ENCODE measurements at places on chromosomes 3 and 15.

- no peak for DNase-seq
- H3K27me3 ChIP-seq, result no peaks in the 10 kb centered on the region
- H3K4me1 ChIP-seq, result peaks cover 11% of the 10 kb centered on the region
- no peak overlapping the region for H3K27ac ChIP-seq
- H3K36me3 ChIP-seq, result no peaks in the 10 kb centered on the region
These were observed 130.8 kb downstream of the UACA start for GRCh38 chr15:70632491-70633102.

GRCh38 chr3:112121577-112122547, 11.2 kb downstream of the GCSAM start:
- no peak for DNase-seq
- H3K27me3 ChIP-seq, result no peaks in the 10 kb centered on the region
- no peak overlapping the region for H3K4me3 ChIP-seq
- no peak overlapping the region for H3K27ac ChIP-seq
- H3K4me1 ChIP-seq, result no peaks in the 10 kb centered on the region
- no peaks in the 10 kb centered on the region for H3K36me3 ChIP-seq

- peaks cover 18% of the 10 kb centered on the region for H3K4me1 ChIP-seq
- no peak overlapping the region for H3K4me3 ChIP-seq
- H3K36me3 ChIP-seq, result no peaks in the 10 kb centered on the region
- no peak for DNase-seq
- H3K27ac ChIP-seq, result peak overlapping the region; percentile 55
- H3K27me3 ChIP-seq, result no peaks in the 10 kb centered on the region
These were observed 65.4 kb downstream of the FBN1 start for GRCh38 chr15:48579945-48580671.

GRCh38 chr3:52774901-52775864, 2.2 kb upstream of the ITIH1 start:
- H3K27ac ChIP-seq, result no peak overlapping the region
- H3K4me3 ChIP-seq, result no peak overlapping the region
- no peaks in the 10 kb centered on the region for H3K27me3 ChIP-seq
- peaks cover 4% of the 10 kb centered on the region for H3K4me1 ChIP-seq

GRCh38 chr3:128548021-128548420, 55.0 kb upstream of the GATA2 start:
- H3K27me3 ChIP-seq, result no peaks in the 10 kb centered on the region
- no peak overlapping the region for H3K4me3 ChIP-seq
- peaks cover 48% of the 10 kb centered on the region for H3K4me1 ChIP-seq
- DNase-seq, result no peak

GRCh38 chr3:123344175-123344906, 104.5 kb downstream of the ADCY5 start:
- H3K4me1 ChIP-seq, result no peaks in the 10 kb centered on the region
- no peak overlapping the region for H3K4me3 ChIP-seq
- DNase-seq, result no peak
- H3K27ac ChIP-seq, result no peak overlapping the region
- H3K36me3 ChIP-seq, result no peaks in the 10 kb centered on the region
- no peaks in the 10 kb centered on the region for H3K27me3 ChIP-seq

- no peak for DNase-seq
- H3K4me3 ChIP-seq, result no peak overlapping the region
- no peak overlapping the region for H3K27ac ChIP-seq
- no peaks in the 10 kb centered on the region for H3K27me3 ChIP-seq
These were observed 18.8 kb upstream of the SATB1 start for GRCh38 chr3:18443665-18444594.

GRCh38 chr3:134083626-134084241, 54.0 kb upstream of the SLCO2A1 start:
- no peak for DNase-seq
- no peaks in the 10 kb centered on the region for H3K27me3 ChIP-seq
- no peak overlapping the region for H3K4me3 ChIP-seq

- H3K4me3 ChIP-seq, result peak overlapping the region; percentile 67
- peak; percentile 34 for DNase-seq
- peak overlapping the region; percentile 80 for H3K27ac ChIP-seq
- H3K27me3 ChIP-seq, result no peaks in the 10 kb centered on the region
- H3K36me3 ChIP-seq, result peaks cover 3% of the 10 kb centered on the region
These were observed 1.3 kb upstream of the TWF2 start for GRCh38 chr3:52240059-52240885.

- H3K4me1 ChIP-seq, result no peaks in the 10 kb centered on the region
- H3K4me3 ChIP-seq, result no peak overlapping the region
- H3K27me3 ChIP-seq, result no peaks in the 10 kb centered on the region
- no peaks in the 10 kb centered on the region for H3K36me3 ChIP-seq
- DNase-seq, result no peak
These were observed 3.0 kb upstream of the TFDP2 start for GRCh38 chr3:142152384-142152783.

DNA sequence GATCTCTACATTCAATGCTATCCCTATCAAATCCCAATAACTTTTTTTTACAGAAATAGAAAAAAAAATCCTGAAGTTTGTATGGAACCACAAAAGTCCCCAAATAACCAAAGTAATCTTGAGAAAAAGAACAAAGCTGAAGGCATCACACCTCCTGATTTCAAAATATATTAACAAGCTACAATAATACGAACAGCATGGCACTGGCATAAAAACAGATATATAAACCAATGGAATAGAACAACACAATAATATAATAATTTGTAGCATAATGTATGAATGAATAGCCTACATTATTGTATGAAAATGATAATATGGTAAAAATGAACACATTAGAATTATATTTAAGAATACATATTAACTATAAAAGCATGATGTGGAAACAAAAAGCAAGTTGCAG, 76.7 kb upstream of the TMC3 start:
- no peaks in the 10 kb centered on the region for H3K36me3 ChIP-seq
- no peaks in the 10 kb centered on the region for H3K27me3 ChIP-seq
- no peaks in the 10 kb centered on the region for H3K4me1 ChIP-seq
- no peak overlapping the region for H3K4me3 ChIP-seq
- H3K27ac ChIP-seq, result no peak overlapping the region

DNA sequence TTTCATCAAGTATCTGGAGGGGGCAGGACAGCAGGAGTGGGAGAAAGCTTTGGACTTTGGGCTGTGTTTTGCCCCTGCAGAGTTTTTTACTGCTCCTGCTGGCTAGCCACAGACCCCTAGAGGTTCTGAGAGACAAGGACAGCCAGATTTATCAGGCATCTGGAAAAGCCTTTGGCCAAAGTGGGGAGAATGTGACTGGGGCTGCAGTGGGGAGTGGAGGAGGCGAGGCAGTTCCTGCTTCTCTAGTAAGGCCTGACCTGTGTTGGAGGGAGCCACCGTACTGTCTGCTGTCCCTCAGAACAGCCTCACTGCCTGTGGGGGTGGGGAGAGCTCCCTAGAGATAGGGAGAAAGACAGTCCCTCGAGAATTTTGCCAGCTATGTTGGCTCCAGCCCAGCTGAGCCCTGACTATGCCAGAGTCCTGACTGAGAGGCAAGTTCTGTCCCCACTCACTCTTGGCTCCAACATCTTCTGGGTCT, 2.2 kb downstream of the ALPK3 start:
- no peak overlapping the region for H3K27ac ChIP-seq
- H3K27me3 ChIP-seq, result no peaks in the 10 kb centered on the region
- peaks cover 24% of the 10 kb centered on the region for H3K4me1 ChIP-seq

- H3K27me3 ChIP-seq, result no peaks in the 10 kb centered on the region
- peaks cover 49% of the 10 kb centered on the region for H3K4me1 ChIP-seq
- no peak overlapping the region for H3K27ac ChIP-seq
- H3K4me3 ChIP-seq, result no peak overlapping the region
- DNase-seq, result no peak
- peaks cover 18% of the 10 kb centered on the region for H3K36me3 ChIP-seq
These were observed 9.3 kb downstream of the FOXL2 start for GRCh38 chr3:138937690-138938055.

- no peaks in the 10 kb centered on the region for H3K4me1 ChIP-seq
- DNase-seq, result no peak
- H3K4me3 ChIP-seq, result no peak overlapping the region
- H3K36me3 ChIP-seq, result no peaks in the 10 kb centered on the region
- peaks cover 13% of the 10 kb centered on the region for H3K27me3 ChIP-seq
These were observed 72.8 kb upstream of the IQSEC1 start for GRCh38 chr3:13145826-13146642.

DNA sequence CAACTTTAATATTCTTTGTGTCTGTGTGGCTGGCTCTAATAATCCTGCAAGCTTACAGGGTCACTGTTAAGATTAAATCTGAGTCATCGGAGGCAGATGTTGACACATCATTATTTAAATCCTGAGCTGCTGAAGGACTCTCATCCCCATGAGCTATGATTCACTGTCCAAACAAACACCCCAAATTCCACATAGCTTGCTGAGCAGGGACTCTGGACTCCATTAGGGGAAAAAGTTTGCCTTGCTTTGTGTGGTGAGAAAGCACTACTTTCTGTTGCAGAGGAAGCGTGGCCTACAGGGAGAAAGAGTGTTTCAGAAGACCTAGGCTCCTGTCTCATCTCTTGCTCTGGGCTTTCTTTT, 213.7 kb downstream of the PDCD6IP start:
- H3K27me3 ChIP-seq, result no peaks in the 10 kb centered on the region
- no peaks in the 10 kb centered on the region for H3K36me3 ChIP-seq
- H3K4me1 ChIP-seq, result peaks cover 9% of the 10 kb centered on the region
- DNase-seq, result peak; percentile 31
- no peak overlapping the region for H3K4me3 ChIP-seq
- no peak overlapping the region for H3K27ac ChIP-seq

GRCh38 chr3:155525324-155525833, 219.5 kb downstream of the PLCH1 start:
- H3K36me3 ChIP-seq, result no peaks in the 10 kb centered on the region
- no peaks in the 10 kb centered on the region for H3K27me3 ChIP-seq
- no peaks in the 10 kb centered on the region for H3K4me1 ChIP-seq
- no peak overlapping the region for H3K4me3 ChIP-seq
- DNase-seq, result no peak

DNA sequence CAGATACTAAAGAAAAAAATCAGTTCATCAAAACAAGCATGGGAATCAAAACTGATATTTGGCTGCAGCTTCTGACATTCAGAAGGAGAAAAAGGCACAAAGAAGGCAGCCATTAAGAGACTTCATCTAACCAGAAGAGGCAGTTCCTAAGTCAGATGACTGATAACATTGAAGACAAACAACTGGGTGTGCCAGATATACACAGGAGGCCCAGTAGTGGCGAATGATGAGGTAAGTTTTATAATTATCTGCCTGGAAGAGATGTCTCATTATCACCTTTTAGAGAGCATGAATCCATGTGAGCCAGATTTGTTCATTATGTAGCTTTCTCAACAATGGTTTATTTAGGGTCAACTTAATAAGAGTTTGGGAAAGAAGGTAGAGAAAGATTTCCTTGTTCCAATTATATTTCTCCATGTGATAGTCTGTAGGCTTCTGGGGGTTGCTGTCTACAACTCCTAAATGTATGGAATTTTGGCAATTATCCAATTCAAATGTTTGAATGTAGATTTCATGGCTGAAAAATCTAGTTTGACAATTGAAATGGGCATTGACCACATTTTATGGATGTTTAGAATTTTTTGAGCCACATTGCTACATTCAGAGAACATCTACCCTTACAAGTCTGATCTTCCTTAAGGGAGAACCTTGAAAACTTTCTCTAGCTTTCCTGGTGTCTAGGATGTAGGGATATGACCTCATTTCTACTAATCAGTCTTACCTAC, 50.4 kb upstream of the RASGRF1 start:
- no peaks in the 10 kb centered on the region for H3K4me1 ChIP-seq
- DNase-seq, result no peak
- no peak overlapping the region for H3K4me3 ChIP-seq

DNA sequence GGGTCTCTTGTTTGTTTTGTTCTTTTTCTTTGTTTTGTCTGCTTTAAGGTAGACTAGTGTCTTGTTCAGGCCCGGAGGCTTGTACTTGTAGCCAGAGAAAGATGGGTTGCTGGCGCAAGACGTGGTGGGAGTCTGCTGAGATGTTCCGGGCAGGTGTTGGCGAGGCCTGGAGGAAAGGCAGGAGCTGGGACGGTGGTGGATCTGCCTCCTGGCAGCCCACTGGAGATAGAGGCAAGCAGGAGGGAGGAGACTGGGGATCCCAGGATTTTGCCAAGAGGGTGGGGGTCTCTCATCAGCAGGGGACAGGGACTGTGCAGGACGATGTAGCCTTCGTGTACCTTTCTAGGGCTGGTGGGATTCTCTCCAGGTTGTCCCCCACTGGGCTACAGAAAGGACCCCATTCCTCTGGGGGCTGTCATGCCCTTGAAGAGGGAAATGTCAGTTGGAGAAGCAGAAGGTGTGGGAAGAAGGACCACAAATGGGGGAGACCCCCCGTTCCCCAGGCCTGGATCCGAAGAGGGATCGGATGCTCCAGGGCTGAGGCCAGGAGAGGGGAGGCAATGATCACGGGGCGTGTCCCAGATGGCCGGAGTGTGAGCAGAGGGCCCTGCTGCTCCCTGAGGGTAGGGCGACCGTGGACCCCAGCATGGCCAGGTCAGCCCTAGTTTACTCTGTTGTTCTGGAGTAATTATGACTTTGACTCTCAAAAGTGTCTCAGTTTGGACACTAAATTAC, 7.0 kb downstream of the CHAC1 start:
- peaks cover 30% of the 10 kb centered on the region for H3K4me1 ChIP-seq
- no peak overlapping the region for H3K27ac ChIP-seq
- no peaks in the 10 kb centered on the region for H3K27me3 ChIP-seq

DNA sequence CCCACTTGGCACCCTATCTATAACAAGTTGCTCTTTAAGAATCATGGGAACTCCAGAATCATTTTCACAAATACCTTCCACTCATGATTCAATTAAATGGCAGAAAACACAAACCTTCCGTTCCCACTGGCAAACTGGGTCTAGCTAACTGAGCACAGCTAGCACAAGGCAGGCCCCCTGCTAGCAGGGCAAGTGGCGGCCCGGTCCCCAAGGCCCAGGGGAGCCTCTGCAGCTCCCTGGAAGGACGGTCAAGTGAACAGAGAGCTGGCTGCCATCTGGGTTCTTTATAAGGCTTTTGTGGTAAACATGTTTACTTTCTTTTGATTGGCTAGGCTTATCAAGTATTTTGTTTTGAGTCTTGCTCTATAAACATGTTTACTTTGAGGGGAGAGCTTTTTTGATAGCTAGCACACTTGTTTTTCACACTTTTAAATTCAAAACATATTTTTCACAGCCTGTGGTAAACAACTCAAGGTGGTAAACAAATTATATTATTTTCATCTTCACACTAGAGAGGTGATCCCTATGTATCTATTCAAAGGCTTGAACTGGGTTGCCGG, 81.4 kb downstream of the FOXP1 start:
- H3K36me3 ChIP-seq, result no peaks in the 10 kb centered on the region
- H3K4me3 ChIP-seq, result no peak overlapping the region
- DNase-seq, result no peak
- no peaks in the 10 kb centered on the region for H3K27me3 ChIP-seq
- no peak overlapping the region for H3K27ac ChIP-seq

DNA sequence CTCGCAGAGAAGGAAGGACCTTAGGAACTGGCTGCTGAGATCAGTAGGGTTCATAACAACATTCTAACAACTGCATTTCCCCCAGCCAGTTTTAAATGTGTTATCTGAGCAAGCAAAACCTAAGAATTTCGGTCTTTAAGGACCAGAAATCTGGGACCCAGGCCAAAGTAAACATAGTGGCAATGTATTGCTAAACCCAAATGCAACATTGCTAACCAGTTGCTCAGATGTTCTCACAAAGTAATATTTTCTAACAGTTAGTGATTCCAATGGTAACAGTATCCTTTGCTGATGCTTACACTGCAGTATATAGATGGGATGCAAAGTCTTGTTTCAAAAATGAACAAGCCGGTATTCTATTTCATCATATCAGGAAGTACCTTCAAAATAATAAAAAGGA, 254.3 kb downstream of the RYR3 start:
- no peaks in the 10 kb centered on the region for H3K4me1 ChIP-seq
- DNase-seq, result no peak
- no peak overlapping the region for H3K27ac ChIP-seq
- no peaks in the 10 kb centered on the region for H3K36me3 ChIP-seq
- H3K4me3 ChIP-seq, result no peak overlapping the region
- no peaks in the 10 kb centered on the region for H3K27me3 ChIP-seq

GRCh38 chr3:23203708-23204330, 692 bp downstream of the UBE2E2 start:
- H3K4me1 ChIP-seq, result 0 out of 3 replicates have a peak, but pooled peaks cover 4% of the 10 kb centered on the region
- no peak for DNase-seq
- H3K36me3 ChIP-seq, result no peaks in the 10 kb centered on the region
